ENCODE measurements at places on chromosomes 4 and X.

- no peak for DNase-seq
Observed at GRCh38 chrX:109709129-109709631, 23.9 kb downstream of the ACSL4 start.

DNA sequence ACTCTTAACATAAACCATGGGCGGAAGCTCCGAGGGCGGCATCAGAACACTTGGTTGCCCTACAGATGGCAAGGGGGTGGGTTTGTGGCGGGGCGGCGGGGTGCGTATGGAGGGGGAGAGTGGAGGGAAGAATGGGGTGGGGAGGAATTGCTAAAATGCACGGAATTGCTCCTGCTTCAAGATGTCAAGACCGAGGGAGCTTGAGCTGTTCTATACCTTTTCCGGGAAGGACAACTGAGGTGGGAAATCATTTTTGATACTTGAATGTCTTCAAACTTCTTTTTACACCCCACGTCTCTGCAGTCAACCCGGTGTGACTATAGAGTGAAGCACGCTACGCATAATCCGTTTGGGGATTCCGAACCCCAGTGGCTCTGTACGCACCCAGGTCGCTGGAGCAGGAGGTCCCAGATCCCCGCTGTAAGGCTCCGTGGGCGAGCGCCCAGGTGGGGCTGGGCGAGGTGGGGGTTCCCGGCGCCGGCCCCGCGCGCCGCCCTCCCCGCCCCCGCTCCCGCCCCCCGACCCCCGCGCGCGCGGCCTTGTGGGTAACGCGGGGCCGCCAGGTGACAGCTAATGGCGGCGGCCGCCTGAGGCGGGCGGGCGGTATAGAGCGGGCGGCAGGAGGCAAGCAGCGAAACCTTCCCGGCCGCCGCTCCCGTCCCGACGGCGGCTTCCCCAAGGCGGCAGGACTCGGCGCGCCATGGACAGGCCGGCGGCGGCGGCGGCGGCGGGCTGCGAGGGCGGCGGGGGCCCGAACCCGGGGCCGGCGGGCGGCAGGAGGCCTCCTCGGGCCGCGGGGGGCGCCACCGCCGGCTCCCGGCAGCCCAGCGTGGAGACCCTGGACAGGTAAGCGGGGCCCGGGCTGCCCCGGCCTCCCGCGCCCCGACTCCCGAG is at the start of gene MTMR1:
Gene MTMR1 (plus strand): TSS at position 566 of the 894 bp plus-strand sequence. CDS start 135 bp downstream, at position 701.
- no peak for DNase-seq

- no peak for DNase-seq
Observed at GRCh38 chrX:107102980-107103379, 15.6 kb downstream of the RBM41 start.

DNA sequence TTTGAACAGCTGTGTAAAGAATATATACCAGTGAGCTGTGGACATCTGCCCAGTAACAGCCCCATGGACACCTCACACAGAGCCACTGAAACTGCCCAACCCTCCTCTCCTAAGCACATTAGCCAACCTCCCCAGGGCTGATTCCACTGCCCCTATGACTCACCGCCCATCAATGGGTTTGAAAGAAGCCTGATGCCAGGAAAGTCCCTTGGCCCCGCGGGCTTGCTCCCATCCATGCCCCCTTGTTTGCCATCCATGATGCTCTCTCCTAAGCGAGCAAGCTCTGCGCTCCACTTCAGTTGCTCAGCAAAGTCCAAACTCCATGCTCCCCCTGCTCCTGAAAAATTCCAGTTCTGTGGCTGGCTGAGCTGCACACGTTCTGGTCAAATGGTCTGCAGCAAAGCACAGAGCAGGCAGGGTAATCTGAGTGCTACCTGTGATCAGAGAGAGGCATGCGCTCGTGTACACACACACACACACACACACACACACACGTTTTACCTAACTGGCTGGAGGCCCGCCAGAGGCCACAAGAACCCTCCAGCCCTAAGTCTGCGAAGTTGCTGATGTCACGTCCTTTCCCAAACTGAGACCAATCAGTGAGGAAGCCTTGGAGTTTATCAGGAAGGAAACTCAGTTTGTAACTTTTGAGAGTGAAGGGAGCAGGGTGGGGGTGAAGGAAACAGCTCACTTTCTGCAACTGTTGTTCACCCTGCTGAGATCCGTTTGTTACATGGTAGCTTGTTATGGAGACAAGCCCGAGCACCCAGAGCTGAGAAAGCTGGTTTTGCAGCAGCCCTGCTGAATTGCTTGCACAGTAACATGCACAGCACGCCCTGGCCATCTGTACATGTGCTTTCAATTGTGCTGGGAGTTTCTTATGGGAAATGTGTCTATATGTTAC is at the start of gene ASB9:
Gene ASB9 (minus strand): TSS at position 466 of the 904 bp plus-strand sequence. CDS start 209 bp downstream, at position 257.
- DNase-seq = no peak

DNA sequence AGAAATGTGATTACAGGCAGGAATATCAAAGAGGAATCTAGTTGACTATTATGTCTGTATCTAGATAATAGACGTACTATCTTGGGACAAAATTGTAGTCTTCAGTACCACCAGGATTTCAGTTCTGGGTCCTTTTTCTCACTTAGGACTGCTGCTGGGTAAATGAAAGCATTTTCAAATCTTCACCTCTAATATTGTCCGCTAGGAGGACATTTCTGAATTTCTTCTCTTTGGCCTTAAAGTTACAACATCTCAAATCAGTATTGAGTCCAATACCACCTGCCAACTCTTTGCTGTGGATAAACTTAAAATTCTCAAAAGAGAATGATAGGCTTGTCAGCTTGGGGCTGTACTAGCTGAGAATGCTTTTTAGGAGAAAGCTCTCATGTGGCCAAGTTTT is 6.0 kb downstream of the FGF16 start:
- no peak for DNase-seq

GRCh38 chr4:48483777-48484493 is 792 bp downstream of the SLC10A4 start:
- DNase-seq = no peak

DNA sequence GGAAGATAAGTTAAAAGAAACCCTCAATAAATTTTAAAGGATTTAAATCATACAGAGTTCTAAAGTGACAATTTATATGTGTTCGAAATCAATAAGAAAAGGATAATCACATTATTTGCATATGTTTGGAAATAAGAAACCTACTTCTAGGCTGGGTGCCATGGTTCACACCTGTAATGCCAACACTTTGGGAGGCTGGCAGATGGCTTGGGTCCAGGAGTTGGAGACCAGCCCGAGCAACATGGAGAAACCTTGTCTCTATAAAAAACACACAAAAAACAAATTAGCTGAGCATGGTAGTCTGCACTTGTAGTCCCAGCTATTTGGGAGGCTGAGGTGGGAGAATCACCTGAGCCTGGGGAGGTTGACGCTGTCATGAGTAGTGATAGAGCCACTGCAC is 8.1 kb upstream of the SAP30 start:
- DNase-seq = no peak

GRCh38 chrX:11205796-11206195 is 87.4 kb upstream of the AMELX start:
- DNase-seq = no peak

- no peak for DNase-seq
Observed at GRCh38 chr4:91118597-91118996, 991.4 kb downstream of the CCSER1 start.

DNA sequence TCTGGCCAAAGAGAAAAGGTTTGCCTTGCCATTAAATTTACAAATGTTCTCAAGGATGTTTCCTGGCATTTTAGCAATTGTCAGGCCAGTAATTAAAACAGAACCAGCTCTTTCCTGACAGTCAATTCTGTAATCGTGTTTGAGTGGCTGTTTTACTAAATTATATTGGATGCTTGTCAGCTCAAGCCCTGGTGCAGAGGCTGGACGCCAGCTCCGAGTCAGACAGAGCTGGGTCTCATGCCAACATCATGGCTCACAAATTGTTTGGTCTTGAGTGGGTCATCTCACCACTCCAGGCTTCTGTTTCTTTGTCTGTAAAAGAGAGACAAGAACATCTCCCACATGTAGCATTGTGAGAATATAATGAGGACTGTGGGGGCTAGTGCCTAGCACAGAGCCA is 190.3 kb upstream of the PSAPL1 start:
- no peak for DNase-seq

DNA sequence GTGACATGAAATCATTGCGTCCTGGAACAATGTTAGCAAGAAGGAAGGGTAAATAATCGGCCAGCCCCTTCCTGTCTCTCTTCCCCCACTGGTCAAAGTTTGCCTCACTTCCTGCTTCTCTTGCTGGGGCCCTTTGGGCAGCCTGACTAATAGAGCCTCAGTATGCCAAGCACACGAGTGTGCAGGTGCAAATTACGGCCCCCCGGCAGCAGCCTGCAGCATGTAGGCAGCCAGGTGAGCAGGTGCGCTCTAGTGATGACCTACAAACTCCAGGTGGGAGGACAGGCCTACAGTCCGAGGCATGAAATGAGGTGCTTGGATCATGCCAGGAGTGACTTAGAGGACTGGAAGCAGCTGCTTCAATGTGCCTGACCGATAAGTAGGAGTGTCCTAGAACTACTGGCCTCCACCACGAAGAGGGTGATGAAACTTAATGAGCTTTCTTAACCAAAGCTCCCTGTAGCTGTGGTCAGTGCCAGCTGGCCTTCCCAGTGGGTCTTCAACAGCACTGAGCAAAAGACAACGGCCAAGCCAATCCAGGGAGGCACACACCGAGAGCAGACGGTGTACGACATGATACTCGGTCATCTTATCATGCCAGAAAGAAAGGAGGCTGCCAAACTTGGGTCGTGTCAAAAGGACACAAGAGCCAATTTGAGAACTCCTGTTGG is 26.1 kb upstream of the FAT1 start:
- no peak for DNase-seq

DNA sequence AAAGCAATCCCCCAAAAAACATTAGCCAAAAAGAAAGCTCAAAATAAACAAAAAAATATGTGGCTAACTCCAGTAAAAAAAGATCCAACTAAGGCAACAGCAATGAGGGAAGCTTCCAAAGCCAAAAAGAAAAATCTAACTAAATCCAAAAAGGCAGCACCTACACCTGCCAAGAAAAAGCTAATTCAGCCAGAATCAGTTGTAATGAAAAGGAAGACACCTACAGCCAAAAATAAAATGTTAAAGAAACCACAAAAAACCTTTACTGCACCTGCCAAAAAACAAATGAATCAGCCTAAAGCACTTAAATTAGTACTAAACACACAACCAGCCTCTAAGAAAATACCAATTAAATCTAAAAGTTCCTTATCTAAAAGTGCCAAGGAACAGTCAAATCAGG is 37.2 kb upstream of the CABS1 start:
- DNase-seq = no peak

- DNase-seq = no peak
Observed at GRCh38 chrX:13014111-13015096, 30.0 kb downstream of the FAM9C start.

DNA sequence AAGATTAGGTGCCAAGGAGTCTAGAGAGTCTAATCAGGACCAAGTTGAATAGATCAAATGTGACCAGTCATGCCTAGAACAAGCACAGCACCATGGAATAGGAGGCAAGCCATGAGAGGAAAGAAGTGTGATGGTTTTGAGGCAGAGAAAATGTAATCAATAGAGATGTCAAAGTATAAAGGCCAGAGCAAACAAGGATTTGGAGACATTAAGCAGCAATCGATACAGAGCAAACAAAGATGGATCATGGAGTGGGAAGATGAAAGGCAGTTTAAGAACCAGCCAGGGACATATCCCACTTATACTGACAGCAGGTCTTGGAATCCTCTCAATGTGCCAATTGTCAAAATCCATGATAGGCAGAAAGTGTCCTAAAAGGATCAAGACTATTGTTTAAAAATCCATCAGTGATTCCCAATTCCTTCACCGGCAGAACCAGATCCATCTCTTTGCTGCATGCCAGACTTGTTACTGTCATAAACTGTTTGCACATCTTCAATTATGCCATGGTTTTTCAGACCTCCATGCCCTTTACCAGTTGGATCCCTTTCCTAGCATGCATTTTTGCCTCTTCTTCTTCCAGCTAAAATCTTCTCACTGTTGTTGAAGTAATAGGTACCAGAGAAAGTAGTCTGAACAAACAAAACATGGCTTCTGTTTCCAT is 520.7 kb upstream of the ARX start:
- no peak for DNase-seq

GRCh38 chrX:2708021-2708420 is 16.9 kb downstream of the CD99 start:
- no peak for DNase-seq

- DNase-seq = peak; percentile 82
Observed at GRCh38 chr4:56799824-56800756, 21.4 kb downstream of the SPINK2 start.

DNA sequence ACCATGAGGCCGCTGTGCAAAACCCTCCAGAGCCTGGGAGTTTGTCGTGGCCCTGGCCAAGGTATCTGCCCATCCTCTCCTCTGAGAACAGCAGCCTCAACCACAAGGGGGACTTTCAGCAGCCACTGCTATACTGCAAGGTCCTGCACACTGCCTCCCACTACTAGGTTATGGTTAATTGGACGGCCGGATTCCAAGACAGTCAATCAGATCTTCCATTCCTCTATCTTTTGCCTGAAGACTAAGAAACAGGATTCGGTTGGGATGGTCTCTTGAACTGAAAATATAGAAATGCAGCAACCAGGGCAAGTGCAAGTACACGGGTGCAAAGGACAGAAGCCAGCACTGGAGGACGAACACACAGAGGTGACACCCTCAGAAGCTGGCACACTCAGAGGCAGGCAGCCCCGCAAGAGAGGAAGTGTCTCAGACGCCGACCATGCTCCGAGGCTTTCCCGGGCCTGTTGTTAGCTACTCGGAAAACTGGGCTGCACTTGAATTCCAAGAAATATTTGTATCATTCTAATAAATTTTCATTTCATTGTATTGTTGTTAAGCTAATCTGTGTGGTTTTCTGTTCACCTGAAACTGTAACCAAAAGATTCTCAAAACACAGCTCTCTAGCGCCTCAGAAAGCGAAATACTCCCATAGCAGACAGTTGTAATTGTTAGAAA is 63.3 kb downstream of the AFAP1 start:
- DNase-seq = no peak

- DNase-seq = no peak
Observed at GRCh38 chrX:150712619-150713018, 19.4 kb downstream of the MTMR1 start.

DNA sequence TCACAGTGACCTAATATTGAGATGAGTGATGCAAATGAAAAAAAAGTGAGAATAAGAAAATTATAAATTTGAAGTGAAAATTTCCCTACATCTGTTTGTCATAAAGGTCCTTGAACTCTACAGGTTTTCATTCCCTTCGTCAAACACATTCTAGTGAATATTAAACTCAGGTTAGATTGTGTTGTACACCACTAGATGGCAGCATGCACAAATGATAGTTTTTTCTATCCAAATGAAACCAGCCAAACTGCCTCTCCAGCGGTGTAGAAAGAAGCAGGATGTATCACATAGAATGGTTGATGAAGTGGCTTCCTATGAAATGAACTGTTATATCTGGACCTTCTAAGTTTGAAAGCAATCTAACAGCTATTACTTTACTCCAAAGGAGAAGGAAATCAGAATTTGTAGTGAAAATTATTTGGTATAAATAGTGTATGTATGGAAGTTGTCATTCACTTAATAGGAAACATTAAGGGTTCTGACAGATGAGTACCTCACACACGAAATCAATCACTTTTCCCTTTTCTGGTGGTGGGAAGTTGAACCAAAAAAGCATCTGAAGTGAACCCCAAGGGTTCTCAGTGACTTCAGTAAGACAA is 382.7 kb downstream of the UNC5C start:
- DNase-seq = no peak

Data from breast epithelium (tissue), 4 donors.